ENCODE measurements at places on chromosomes 11 and 22.

- no peak for DNase-seq
These were observed 39.7 kb downstream of the YWHAH start for GRCh38 chr22:31983911-31984656.

- no peak for DNase-seq
These were observed 120.8 kb upstream of the POU2AF2 start for GRCh38 chr11:111124724-111125123.

- DNase-seq: no peak
These were observed 27.2 kb downstream of the RPS6KA4 start for GRCh38 chr11:64385945-64386704.

DNA sequence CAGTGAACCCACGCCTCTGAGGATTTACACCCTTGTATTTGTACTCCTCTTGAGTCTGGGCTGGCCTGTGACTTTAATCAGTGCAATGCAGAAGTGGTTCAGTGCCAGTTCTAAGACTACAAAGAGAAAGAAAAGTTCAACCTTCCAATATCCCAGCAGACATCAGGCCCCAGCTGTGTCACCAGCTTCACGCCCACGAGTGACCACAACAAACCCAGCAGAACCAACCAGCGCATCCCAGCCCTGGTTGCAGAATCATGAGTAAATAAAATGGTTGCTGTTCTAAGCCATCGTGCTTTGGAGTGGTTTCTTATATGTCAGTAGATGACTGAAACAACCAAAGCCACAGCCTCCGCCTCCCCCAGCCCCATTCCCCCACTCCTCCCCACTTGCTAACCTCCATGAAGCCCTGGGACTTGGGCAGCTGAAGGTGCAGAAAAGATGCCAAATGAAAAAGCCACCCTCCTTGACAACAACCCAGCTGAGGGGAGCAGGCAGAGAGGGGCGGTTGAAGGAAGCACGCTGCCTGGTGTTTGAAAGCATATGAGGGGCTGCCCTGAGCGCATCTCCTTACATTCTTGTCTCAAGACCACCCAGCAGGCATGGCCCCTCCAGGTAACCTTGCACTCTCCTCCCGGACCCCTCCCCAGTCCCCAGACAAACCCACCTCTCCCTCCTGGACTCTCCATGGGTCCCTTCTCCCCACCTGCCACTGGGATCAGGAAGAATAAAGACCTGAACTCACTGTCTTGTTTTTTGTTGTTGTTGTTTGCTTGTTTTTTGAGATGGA is 20.9 kb downstream of the TSKU start:
- DNase-seq: no peak

DNA sequence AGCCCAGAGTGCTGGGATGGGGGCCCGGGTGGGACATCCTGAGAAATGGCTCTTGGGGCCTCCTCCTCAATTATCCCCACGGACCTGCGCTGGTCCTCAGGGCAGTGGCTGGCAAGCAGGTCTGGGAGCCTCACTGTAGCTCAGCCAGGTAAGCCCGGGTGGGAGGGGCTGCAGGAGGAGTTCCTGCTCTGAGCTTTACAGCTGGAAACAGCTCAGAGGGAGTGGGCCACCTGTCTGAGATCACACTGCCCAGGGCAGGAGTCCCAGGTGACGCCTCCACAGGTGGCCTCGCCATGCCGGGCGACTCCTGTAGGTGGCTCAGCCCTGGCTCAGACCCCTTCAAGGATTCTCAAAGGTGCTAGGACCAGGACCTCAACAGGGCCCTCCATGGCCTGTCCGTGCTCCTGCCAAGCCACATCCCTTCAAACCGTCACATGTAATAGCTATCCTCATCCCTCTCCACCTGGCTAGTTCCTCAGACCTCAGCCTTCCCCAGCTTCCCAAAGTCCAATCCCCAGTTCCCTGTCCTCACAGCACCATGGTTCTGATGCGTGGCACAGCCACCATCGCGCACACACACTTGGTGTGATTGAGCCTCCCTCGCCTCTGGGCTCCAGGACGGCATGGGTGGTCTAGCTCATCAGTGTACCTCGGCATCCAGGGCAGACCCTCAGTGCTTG is 3.6 kb upstream of the TSSK2 start:
- DNase-seq: no peak

GRCh38 chr11:132888226-132888625 is 644.1 kb downstream of the OPCML start:
- no peak for DNase-seq

DNA sequence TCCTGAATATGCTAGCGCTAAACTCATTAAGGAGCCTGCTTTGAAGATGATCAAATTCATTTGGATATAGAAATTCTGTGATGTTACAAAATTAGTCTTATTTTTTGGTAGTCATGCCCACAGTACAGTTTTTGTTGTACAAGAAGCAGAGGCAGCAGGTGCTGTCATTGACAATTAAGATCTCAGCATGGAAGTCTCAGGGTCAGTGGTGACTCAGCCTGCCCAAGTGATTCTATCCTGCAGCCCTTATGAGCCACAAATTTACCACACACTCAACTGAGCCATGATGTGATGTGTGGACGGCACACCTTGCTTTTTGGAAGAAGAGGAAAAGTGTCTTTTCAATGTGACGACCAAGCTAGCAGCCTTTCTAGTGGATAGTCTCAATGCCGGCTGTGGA is 153.6 kb upstream of the SORL1-AS1 start:
- DNase-seq: no peak

DNA sequence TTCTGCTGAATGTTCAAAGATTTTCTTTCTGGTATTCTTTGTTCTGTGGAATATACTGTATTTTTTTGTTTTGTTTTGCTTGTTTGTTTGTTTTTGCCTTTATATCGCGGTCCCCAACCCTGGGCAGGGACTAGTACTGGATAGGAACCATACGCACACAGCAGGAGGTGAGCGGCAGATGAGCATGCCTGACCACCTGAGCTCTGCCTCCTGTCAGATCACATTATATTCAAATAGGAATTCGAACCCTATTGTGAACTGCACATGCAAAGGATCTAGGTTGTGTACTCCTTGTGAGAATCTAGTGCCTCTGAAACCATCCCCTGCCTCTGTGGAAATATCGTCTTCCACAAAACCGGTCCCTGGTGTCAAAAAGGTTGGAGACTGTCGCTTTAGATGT is 83.3 kb upstream of the ANO3 start:
- DNase-seq: no peak
